HuH-7 (cell line): ENCODE measurements at places on chromosomes 6 and 20.
A peak's percentile ranks its signal among the peaks of the same experiment; 100 is the strongest.

DNA sequence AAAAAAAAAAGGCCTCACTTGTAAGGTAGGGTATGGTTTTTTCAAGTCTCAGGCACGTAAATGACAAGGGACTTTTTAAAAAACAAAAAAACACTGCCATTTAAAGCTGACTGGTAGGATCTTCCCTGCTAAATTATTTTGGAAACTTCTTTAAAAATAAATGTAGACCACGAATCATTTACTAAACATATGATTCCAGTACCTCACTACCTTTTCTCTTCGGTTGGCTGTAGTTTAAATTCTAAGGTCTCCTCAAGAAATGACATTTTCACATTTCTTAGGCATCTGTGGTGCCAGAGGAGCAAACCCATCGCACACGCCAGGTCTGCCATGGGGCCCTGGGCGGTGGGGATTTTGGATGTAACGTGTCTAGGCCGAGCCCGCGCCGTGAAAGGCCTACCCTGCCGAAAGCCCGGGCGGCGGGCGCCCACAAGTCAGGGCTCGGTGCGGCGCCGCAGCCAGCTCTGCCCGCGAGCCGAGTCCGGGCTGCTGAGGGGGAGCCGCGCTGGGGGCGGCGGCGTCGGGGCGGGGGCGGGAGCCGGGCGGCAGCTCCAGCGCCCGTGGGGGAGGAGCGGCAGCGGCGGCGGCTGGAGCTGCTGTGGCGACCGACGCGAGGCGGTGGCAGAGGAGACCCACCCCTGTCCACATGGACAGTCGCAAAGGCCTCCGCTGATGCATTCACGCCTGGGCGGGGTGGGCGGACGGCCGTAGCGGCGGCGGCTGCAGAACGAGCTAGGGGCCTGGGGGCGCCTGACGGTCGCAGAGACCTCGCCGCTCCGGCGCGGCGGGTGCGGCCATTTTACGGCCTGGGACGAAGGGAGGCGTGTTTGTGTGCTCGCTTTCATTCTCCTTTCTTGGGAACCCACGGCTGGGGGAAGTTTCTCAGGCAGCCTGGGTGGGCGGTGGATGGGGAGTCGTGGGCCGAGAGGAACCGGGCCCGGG is at the start of gene SENP6:
Gene SENP6, plus strand, starts transcription at position 577 of the 942 bp plus-strand sequence. CDS start 645 bp downstream, outside the sequence.
- DNase-seq, result peak; percentile 66

DNA sequence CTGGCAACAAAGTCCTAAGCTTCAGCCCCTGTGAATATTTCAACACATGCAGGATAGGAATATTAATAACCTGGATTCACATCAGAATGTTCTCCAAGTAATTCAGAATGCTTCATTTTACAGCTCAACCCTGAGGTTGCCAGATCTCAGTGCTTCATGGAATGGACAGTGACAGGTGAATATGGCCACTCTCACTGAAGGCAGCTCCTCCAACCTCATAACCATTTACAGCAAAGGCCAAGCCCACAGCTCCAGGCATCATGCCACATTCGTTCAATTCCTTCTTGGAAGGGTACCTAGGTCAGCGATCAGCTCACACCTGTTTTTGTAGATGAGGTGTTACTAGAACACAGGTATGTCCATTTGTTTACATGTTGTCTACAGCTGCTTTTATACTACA is 17.1 kb downstream of the CLIC5 start:
- no peak for DNase-seq

DNA sequence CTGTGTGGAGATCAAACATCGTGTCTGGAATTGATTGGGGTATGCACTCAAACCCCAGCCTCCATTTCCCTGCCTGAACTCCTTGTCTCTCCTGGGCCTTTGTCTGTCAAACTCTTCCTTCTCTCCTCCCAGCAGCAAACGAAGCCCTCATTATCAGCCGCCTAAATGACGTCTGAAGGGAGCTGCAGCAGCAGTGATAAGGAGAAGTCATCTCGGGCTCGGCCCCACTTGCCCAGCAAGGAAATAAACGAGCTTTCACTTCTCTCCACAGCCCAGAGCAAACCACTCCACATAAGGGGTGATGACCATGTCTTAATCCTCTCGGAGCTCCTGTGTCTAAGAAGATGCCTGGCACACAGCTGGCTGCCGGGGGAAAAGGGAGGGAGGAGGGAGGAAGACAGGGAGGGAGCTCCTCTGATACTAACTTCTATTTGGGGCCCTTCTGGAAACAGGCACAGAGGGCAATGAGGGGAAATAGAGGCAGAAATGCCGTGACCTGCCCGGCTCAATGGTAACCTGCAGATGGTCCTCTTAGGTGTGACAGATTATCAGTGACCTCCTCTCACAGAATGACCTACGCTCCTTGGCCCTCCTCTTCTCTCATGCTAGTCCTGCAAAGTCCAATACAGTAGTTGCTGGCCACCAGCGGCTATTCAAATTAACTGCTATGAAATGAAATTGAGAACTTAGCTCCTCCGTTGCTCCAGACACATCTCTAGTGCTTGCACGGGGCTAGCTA is 100.4 kb downstream of the PXDC1 start:
- DNase-seq, result no peak

DNA sequence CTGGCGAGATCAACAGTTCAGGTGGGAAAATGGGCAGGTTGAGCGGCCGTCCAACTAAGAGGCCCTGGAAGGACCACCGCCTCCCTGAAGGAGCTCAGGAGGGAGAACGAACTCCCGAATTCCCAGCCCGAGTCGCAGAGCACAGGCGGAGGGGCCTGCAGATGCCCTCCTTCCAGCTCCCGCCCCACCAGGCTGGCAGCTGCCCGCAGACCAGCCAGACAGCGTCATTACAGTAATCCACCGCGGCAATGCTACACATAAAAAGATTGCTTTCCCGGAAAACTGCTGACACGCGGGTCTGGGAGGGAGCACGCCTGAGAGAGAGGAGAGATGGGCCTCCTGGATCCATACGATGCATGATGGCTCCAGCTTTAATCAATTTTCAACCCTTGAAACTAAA is 30.5 kb upstream of the SLCO4A1 start:
- no peak for DNase-seq

- DNase-seq, result no peak
These were observed 66.9 kb downstream of the DLL1 start for GRCh38 chr6:170223718-170224693.

DNA sequence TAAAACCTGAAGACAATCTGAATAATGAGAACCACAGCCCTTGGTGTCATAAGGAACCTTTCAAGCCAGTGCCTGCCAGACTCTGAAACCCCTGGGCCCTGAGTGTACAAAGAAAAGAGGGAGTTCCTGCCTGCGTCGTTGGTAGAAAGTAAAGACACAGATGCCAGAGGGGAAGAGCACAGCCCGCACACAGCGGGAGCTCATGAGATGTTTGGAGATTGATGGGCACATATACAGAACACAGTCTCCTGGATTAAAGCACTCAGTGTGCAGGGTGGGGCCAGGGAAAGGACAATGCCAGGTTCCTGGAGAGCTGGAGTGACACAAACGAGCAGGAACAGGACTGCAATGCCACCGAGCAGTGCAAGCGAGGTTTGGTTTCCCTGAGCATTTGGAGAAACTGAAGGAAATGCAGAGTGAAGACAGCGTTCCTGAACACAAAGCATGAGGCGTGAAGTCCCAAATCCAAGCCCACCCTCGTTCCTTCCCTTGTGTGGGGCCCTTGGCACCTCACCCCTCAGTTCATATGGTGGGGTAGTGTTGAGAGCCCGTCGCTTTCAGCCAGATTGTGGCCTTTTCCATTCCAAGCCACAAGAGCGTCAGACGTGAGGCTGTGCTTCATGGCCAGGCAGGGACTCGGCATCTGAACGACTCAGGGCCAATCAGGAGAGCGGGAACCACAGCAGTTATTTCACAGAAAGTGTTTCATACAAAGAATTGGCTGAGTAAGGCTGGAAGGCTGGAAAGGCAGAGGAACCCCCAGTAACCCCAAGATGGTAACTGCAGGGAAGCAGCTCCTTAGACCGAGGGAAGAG is 41.0 kb upstream of the RPS6KA2 start:
- no peak for DNase-seq

DNA sequence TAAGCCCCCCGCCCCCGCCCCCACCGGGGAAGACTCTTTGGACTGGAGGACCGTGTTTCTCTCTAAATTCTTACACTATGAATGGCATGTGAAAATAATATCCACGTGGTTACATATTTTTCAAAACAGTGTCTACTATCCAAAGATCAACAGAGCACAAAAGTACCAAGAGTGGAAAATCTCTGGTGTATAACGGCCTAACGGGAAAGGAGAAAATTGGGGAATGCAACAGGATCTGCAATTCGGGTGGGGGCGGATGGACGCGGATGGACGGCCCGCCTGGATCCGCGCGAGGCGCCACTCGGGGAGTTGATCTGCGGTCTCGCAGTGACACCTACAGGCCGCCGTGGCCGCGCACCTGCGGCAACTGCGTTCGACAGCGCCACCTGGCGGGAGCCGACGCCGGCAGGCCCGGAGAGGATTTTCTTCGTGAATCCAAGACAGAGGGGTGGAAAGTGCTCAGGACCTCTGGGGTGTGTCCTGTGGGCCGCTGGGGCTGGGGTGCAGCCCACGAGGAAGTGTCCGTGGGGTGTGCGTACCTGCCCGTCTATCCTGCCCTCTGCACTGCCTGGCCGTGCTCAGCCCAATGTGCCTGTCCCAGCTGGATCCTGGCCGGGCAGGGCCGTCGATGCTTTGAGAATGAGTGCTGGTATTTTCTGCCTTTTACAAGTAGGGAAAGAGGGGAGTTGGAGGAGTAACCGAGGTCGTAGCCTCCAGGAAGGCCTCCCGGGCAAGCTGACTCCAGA is 18.6 kb downstream of the ANKRD60 start:
- peak; percentile 91 for DNase-seq

DNA sequence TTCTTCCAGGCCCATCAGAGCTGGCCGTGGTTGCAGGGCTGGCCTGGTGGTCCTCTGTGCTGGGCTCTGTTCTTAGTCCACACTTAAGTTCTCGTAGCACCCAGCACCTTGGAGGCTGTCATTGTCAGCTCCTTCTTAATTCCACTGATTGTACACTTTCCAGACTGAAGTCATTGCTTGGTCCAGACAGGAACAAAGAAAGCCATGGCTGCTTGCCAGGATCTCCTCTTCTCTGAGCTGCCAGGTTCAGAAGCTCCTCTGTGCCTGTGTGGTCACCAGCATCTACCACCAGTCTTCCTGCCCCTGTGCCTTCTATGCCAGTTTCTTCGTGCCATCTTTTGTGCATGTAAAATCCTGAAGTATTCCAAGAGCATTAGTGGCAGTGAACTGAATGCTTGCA is 39.5 kb upstream of the PCMTD2 start:
- DNase-seq, result no peak

DNA sequence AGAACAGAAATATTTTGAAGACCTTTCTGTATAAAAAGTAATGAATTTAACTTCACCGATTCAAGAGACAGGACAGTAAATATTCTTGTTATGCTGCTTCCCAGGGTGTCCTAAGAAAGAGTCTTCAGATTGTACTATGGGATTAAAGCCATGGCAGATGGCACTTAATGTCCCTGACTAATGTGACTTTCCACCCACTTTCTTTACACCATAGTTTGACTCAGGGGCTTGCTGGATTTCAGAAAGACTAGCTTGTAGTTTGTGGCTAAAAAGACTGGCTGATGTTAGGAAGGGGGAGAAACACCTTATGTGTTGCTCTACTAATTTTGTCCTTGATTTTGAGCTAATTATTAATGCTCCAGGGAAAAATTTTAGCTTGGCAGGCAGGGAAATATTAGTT is 75.9 kb downstream of the UTRN start:
- no peak for DNase-seq

GRCh38 chr6:5782783-5783547 is 223.8 kb downstream of the NRN1 start:
- DNase-seq, result no peak

- DNase-seq, result no peak
These were observed 59.9 kb upstream of the TINAG start for GRCh38 chr6:54248319-54248718.

DNA sequence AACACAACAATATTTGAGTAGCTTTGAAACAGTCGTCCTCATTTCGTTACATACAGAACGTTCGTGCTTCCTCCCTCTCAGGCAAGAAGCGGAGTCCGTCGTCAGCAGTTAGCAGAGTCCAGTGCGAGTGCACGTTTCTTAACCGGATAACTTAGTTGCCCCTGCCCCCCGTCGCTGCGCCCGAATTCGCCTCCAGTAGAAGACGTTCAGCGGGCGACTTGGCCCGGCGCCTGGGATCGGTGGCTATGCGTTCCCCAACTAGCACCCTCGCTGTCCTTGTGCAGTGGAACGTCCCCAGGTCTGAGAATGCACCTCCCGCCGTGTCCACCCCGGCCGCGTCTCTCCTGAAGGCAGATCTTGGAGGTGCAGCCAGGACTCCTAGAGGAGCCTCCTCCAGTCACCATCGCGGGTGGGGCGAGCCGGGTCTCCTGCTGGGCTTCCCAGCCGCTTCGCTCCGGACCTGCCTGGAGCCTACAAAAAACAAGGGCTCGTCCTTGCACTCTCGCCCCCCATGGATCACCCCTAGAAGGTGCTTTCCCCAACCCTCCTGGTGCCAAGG is 910 bp upstream of the PCSK2 start:
- DNase-seq, result no peak

GRCh38 chr6:100338090-100338489 is 126.6 kb downstream of the SIM1 start:
- DNase-seq, result no peak

DNA sequence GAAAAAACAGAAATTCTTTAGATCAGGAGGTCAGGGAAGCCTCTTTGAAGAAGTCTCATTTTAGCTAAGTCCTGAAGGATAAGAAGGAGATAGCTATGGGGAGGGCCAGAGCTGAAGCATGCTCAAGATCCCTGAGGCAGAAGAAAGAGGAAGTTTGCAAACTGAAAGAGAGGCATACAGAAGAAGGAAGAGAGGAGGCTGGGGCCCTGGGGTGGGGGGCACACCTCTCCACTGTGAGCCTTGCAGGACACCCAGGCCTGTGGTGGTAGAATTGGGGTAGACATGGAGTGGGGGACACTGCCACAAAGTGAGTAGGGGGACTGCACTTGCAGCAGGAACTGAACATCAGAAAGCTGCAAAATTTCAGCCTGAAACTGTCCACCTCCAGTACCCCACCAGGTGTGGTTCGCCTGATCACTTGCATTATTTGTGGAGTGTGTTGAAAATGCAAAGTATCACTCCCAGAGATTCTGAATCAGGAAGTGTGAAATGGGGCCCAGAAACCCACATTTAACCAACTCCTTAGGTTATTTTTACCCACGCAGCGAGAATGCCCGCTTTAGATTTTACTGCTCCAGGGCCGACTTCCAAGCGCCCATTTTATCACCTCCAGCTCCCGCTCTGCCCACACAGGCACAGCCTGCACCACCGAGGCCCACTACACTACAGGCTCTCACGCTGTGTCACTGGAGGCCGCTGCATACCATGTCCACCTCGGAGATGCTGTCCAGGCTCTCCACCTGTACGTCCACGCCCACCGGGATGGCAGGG is 44.0 kb downstream of the GABRR2 start:
- no peak for DNase-seq

GRCh38 chr20:62149532-62150309 is 6.2 kb downstream of the SS18L1 start:
- DNase-seq, result no peak

DNA sequence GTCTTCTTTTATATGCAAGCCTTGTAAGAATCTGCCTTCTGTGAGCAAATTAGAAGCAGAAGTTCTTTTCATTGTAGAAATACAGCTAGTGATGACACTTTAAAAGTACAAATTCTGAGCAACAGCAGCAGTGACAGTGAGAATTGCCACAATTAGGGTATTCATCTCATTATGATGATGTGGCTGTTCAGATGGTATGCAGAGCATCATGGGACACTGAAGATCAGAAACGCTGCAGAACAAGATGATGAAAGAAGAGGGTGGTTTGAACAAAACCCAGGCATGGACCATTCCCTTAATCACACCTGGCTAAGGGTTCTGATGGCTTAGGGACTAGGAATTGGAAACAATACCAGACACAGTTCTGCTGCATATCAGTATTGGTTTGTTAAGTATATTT is 312.7 kb upstream of the TBX18 start:
- DNase-seq, result no peak

GRCh38 chr6:13715444-13715883 is 3.8 kb upstream of the RANBP9 start:
- no peak for DNase-seq
